ENCODE measurements at places on chromosomes 1 and 21.

DNA sequence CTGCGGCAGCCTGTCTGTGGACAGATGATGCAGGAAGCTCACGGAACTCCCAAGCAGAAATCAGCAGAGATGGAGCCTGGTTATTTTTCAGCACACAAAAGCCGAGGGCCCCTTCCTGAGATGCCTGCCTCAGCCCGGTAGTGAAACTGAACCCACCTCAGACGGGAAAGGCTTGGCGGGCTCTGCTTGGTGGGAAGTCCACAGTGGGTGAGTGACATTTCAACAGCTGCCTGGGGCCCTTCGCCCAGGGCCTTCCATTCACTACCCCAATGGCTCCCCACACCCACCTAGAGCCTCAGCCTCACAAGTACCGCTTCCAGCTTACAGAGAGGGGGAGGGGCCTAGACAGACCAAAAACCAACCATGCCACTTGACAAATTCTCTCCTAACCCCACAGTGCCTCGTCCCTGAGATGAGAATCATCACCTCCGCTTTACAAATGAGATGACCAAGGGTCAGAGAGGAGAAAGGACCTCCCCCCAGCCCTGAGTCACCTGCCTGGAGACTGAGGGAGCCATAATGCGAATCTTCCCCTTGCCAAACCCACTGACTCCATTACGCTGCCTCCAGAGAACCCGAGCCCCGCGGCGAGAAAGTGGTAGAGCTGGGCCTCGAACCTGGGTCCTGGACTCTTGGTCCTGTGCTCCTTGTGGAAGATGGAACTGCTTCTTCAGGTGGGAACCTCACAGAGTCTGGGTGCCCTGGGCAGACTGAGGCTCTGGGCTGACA lies 3.4 kb upstream of the ECE1 start:
- DNase-seq, result no peak

DNA sequence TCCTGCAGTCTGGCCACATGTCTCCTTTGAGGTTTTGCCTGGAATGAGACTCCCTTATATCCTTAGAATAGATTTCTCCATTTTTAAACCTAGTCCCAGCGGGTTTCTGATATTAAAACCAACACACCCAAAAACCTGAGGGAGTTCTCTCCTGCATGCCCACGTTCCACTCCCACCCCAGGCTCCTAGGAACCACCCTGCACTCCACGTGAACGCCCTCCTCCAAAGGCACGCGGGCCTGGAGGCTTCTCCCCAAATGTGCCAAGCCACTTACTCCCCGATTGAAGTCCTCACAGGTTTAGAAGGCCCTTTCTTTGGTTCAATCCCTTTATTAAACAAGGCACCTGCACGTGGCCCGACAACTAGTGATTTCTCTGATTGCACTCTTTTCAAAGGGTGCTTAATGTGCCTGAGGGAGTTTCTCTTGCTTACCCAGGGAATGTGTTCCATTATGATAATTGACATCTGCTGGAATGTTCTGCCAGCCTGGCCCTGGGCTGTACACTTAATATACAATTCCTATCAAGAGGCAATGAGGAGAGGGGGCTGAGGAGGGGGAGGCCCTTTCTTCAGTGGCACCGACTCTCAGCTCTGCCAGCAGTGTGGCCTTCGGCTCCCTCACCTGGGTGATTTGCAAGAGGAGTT lies 104.3 kb upstream of the ADAR start:
- DNase-seq, result no peak

DNA sequence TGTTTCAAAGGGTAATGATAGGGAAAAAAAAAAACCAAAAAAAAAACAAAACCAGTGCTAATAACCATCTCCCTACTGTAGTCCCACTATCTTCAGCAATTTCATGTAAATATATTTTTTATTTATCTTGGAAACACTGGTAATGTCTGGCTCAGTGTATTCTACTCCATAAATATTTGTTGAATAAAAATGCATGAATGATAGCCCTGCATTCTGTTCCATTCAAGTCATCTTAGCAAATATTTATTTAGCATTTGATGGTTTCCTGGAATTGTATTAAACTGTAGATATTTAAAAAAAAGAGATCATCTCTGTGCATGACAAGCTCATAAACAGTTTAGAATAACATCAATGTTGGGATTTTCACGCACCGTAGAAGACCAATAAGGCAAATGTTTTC lies 24.2 kb downstream of the IL23R start:
- DNase-seq, result no peak

DNA sequence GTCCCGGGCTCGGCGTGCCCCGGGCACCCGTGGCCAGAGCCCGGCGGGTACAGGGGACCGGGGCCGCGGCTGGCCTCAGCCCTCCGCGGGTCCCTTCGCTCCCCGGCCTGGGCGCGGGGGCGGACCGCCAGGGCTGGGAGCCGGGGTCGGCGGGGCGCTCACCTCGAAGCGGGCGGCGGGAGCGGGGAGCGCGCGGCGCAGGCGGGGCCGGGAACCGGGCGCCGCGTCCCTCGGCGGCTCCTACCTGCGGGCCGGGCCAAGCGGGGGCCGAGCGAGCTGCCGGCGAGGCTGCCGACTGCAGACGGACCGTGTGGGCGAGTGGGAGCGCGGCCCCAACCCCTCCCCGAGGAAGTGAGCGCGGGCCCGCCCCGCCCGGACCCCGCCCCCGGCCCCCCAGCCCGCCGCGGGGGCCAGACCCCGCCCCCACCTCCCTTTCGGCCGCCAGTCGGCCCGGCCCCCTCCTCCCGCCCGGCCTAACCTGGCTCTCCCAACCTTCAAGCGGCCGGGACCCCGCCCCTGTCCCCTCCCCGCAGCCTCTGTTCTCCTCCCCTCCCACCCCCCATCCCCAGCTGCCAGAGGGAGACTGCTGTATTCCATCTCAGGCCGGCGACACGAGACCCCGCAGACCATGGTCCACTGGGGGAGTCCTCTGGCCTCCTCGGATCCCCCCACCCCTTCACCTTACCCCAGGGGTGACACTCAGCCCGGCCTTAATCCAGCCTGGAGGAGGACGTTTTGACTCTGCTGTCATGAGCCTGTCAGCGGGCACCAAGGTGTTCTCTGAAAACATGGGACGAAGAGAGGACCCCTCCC lies at the start of gene FHL3:
Gene FHL3, minus strand, starts transcription at position 320 of the 813 bp plus-strand sequence. CDS start 6,102 bp downstream, outside the sequence.
- DNase-seq, result no peak

GRCh38 chr1:223490256-223490655 lies 97.0 kb downstream of the CCDC185 start:
- DNase-seq, result no peak

DNA sequence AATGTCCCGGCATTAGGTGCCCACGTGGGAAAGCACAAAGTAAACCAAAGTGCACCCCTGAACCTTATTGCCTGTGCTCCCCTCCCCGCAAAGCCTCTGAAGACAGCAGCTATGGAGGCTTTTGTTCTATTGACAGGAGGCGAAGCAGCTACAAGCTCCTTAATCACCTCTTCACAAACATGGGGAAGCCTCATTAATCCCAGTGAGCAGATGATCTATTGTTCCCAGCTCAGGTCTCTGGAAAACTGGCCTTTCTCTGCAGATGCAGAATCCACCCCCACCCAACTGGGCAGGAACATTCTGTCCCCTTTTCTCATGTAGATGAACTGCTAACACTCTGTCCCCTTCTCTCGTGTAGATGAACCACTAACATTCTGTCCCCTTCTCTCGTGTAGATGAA lies 190.5 kb upstream of the CSF3R start:
- DNase-seq, result no peak

- no peak for DNase-seq
Observed at GRCh38 chr21:25689226-25689625, 45.5 kb downstream of the ATP5PF start.

GRCh38 chr1:111843177-111843576 lies 87.5 kb downstream of the DDX20 start:
- DNase-seq, result peak; percentile 36

DNA sequence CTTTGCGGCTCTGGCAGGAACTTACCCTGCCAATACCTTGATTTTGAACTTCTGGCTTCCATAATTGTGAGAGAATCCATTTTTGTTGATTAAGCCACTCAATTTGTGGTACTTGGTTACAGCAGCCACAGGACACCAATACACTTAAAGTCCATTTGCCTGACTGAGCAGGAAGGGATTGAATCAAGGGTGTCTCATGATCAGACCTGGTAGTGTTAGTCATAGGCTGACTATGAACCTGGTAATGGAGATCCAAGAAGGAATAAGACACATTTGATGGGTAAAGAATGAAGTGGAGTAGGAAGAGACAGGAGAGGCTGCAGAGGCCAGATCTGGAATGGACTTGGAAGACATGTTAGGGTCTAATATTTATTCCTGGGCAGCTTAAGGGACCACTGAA lies 31.2 kb upstream of the MAP1LC3C start:
- DNase-seq, result no peak

- DNase-seq, result peak; percentile 48
Observed at GRCh38 chr1:223180731-223181321, 37.8 kb upstream of the TLR5 start.

DNA sequence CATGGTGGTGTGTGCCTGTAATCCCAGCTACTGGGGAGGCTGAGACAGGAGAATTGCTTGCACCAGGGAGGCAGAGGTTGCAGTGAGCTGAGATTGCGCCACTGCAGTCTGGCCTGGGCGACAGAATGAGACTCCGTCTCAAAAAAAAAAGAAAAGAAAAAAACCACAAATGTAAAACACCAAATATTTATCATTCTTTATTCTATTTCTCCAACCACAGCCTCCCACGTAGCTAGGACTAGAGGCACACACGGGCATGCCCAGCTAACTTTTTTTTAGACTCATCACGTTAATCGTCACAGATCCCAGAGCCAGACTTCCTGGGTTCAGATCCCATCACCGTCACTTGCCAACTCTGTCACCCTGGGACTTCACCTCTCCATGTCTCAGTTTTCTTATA lies 13.5 kb downstream of the DNAJC16 start:
- DNase-seq, result no peak

All from midbrain (tissue), 1 donor.